Stimulated activated CD4-positive, alpha-beta T cell treated with anti-CD3 and anti-CD28 coated beads, TNF-alpha, amount 100 ng/mL, for 48 hours (primary cell): ENCODE measurements at places on chromosomes 6 and 20.

DNA sequence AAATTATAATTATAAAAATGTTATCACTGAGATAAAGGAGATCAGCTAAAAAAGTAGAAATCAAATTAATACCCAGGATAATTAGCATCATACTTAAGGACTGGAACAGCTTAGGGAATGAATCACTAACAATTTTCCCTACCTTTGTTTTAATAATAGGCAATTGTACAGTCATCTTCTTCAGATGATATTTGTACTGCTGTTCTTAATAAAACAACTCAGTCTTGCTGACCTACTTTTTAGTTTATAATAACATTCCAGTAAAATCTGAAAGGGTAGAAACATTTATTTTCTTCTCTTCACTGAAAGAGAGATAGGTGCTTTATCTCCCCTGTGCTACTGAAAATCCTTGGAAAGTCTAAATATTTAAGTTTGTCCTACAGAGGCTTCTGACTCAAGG, 271.2 kb upstream of the THEMIS start:
- DNase-seq = no peak

DNA sequence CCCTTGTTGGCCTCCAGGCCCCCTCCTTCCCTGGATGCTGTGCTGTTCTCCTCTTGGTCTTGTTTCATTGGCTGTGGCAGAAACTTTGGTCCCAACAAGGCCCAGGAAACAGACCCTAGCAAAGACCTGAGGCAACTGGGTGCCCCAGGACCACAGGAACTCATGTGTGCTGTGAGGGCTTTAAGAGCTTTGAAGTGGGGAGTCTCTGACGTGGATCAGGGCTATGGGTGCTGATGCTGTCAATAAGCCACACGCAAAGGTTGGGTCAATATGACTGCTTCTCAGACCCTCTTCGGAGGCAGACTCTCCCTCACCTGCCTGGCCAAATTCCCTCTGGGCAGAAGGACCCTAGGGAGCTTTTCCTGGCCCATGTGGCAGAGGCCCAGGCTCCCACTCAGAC, 91.5 kb upstream of the MLN start:
- DNase-seq = no peak

DNA sequence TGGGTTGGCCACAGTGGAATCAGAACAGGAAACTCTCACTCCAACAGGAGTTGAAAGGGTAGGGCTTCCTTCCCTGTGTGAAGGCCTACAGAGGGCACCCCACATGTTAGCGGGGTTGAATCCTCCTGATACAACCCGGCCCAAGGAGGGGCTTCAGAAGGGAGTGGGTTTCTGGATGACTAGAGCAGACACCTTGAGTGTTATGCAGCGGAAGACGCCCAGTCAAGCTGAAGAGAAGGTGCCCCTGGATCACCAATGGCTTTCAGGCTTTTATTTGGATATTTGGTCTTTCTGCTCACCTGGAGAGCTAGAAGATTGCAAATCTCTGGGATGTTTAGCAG, 132.8 kb downstream of the PRND start:
- no peak for DNase-seq

- no peak for DNase-seq
These were observed 22.9 kb downstream of the OR2B2 start for GRCh38 chr6:27889275-27889627.

DNA sequence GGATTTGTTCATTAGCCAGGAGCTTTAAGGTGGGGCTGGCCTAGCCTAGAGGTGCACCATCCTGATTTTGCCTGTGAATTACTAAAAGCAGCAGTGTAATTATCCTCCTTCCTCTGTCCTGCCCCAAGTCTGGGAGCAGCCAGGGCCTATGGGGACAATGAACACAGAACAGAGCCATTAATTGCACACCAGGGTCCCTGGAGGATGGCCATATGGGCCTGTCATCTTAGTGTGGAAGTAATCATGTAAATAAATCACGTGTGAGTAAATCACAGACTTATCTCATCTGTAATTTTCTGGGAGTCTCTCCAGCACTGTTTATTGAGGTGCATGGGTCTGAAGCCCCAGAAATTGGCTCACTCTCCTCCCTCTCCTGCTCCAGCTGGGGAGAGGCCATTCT, 176.3 kb downstream of the LRFN2 start:
- DNase-seq = no peak

DNA sequence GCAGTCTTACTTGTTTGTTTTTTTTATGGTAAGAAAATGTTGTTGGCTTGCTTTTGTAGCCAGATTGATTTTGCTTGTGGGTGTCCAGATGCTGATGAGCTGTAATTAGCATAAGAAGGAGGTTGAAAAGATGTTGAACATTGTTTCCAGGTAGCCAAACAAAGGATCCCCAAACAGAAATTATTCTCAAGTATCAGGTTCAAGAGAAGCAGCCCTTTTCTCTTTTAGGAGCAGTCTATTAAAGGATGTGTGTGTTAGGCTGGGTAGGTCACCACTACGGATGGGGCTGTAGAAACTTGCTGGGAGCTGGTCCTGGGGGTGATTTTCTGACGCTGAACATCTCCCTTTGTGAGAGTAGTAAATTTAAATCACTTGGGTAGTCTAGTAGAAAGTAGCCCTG, 86.9 kb upstream of the VSTM2L start:
- no peak for DNase-seq

- DNase-seq = no peak
These were observed 87.6 kb downstream of the KCNQ5 start for GRCh38 chr6:72709431-72709830.

DNA sequence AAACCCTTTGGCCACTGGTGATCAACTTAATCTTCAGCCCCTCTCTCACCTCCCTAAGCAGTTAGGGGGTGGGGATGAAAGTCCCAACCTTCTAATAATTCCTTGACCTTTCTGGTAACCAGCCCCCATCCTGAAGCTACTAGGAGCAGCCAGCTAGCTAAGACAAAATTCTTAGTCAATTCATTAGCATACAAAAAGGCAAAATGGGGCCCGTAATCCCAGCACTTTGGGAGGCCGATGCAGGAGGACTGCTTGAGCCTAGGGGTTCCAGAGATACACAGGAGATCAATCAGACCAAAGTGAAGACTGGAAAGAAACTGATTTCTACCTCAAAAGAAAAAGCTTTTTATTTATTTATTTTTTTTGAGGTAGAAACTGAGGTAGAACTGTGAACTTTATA, 1.8 kb downstream of the ASCC3 start:
- DNase-seq = no peak

DNA sequence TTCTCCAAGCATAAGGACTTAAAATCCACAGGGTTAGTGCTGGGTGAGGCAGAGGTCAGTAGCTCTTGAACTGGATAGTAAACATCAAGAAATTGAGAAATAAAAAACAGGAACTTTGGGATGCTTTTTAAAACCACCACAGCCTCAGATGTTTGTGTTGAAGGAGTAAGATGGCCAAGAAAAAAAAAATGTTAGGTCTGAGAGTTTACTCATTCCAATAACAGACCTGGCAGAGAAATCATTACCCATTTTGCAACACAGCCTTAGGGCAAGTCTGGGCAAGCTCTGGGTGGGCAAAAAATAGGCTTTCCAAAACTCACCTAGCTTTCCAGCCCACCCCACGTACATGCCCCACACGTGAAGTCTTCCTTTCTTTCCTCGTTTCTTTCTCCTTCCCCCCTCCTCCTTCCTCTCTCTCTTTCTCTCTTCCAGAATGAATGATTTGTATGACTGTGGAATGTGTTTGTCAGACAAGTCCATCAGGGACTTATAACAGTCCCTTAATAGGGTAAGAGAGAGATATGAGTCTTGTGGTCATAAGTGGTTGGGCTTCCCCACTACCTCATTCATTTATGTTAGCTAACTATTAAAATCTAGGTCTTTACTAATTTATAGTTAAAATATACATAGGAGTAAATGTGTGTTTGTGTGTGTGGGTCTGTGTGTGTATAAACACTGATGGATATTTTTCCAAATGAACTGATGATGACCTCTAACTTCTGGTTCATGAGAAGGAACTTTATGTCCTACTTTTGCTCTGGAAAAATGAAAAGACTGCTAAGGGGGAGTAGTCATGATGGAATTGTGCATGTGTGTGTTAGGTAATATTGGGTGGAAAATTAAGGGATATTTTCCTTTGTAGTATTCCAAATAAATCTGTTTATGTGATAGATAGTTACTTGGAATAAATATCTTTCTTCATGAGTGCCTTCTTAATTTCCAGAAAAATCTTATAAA, 18.0 kb upstream of the DSE start:
- no peak for DNase-seq

GRCh38 chr20:22524393-22525015, 59.9 kb downstream of the FOXA2 start:
- no peak for DNase-seq

DNA sequence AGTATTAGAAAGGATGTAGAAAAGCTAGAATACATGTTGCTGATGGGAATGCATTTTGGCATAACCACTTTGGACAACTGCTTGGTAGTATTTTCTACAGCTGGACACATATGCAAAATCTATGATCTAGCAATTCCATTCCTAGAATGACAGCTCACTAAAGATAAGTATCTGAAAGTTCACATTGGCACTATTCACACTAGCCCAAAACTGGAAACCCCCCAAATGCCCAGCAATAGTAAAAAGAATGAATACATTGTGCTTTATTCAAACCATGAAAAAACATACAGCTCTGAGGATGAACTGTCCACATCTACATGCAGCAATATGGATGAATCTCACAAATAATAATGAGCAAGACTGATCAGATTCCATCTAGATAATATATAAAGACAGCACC, 79.0 kb downstream of the PPP1R3G start:
- DNase-seq = no peak

- DNase-seq = no peak
These were observed 11.0 kb downstream of the MMP24 start for GRCh38 chr20:35237486-35237885.
